Heart right ventricle (tissue), 16 donors: ENCODE measurements at places on chromosomes 13 and 19.

DNA sequence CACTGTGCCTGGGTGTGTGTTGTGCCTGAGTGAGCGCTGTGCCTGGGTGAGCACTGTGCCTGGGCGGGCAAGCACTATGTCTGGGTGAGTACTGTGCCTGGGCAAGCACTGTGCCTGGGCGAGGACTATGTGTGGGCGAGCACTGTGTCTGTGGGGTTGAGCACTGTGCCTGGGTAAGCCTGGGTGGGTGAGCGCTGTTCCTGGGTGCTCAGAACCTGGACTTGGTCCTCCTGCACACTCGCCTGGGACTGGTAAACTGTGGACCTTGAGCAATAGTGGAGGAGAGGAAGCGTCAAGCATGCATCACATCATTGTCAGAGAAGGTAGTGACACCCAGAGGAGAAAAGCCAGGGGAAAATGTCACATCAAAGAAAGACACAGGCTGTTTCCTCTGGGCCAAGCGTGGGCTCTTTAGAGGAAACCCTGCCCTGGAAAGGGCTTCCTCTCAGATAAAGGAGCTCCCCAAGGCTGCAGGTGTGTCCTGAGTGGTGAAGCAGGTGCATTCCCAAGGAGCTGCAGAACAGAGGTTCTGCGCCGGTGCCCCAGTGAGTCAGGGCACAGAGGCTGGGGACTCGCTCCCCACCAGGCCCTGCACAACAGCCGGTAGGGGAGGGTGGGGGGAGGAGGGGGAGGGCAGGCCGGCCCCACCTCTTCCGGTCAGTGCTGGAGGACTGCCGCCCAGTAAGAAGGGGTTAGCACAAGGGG is 141.2 kb downstream of the TEX29 start:
- no peaks in the 10 kb centered on the region for H3K36me3 ChIP-seq
- H3K27me3 ChIP-seq = peaks cover 46% of the 10 kb centered on the region
- H3K4me3 ChIP-seq = no peak overlapping the region
- H3K4me1 ChIP-seq = no peaks in the 10 kb centered on the region
- no peak for DNase-seq

- peaks cover 77% of the 10 kb centered on the region for H3K4me1 ChIP-seq
- DNase-seq = no peak
- no peaks in the 10 kb centered on the region for H3K36me3 ChIP-seq
- peak overlapping the region; percentile 29 for H3K27ac ChIP-seq
Observed at GRCh38 chr13:99218969-99219368, 18.3 kb downstream of the UBAC2 start.

GRCh38 chr13:23160638-23161480 is 19.9 kb upstream of the SGCG start:
- H3K4me1 ChIP-seq = no peaks in the 10 kb centered on the region
- H3K4me3 ChIP-seq = no peak overlapping the region
- H3K27me3 ChIP-seq = peaks cover 22% of the 10 kb centered on the region
- no peak overlapping the region for H3K27ac ChIP-seq
- DNase-seq = no peak

- DNase-seq = no peak
- H3K27ac ChIP-seq = no peak overlapping the region
- H3K27me3 ChIP-seq = no peaks in the 10 kb centered on the region
- H3K4me3 ChIP-seq = no peak overlapping the region
- no peaks in the 10 kb centered on the region for H3K36me3 ChIP-seq
Observed at GRCh38 chr13:43516401-43516833, 270.4 kb downstream of the ENOX1 start.

GRCh38 chr19:38569368-38569983 is 48.3 kb downstream of the MAP4K1 start:
- no peaks in the 10 kb centered on the region for H3K36me3 ChIP-seq
- no peak for DNase-seq
- H3K4me3 ChIP-seq = no peak overlapping the region

DNA sequence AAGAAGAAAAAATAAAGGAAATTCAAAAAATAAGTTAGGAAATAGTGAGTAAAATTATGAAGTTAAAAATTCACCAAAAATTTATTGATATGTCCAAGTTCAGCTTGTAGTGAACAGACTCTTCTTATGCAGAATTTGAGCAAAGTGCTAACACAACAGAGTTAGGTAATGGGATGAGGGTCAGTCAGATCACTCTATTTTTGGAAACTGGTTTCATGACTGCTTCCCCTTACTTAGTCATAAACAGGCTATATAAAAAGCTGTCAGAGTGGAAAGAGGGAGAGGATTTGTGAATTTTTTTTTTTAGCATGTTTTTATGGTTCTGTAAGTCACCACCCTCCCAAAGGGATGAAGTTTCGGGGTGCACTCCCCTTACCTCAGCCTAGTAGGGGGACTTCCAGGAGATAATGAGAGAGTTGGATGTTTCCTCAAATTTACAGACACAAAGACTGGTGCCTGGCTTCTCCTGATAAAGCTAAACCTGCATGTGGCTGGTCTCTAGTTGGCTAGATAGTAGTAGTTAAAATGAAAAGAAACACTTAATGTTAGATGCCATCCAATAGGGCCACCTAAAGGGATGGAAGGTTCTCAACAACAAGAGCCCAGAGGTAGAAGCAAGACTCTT is 4.5 kb downstream of the CPB2 start:
- H3K4me1 ChIP-seq = no peaks in the 10 kb centered on the region
- H3K4me3 ChIP-seq = no peak overlapping the region
- no peaks in the 10 kb centered on the region for H3K36me3 ChIP-seq

- peaks cover 24% of the 10 kb centered on the region for H3K27me3 ChIP-seq
- DNase-seq = no peak
- no peaks in the 10 kb centered on the region for H3K36me3 ChIP-seq
- no peak overlapping the region for H3K4me3 ChIP-seq
- H3K4me1 ChIP-seq = no peaks in the 10 kb centered on the region
- no peak overlapping the region for H3K27ac ChIP-seq
Observed at GRCh38 chr19:3268326-3268725, 43.9 kb downstream of the CELF5 start.

DNA sequence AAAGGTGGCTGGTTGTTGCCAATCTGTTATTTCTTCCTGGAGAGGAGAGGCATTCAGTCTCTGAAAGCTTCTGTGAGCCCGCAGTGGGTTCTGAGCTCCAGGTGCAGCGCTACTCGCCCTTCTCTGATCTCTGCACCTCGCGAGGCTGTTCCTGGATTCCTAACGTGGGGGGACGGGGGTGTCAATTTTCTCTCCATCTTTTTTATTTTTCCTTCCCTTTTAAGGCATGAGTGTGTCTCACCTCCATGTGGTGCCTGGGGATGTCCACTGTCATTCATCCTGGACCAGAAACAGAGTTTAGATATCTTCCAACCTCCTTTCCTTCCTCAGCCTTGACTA is 626 bp downstream of the ZNF233 start:
- peak overlapping the region; percentile 52 for H3K27ac ChIP-seq
- peak overlapping the region; percentile 49 for H3K4me3 ChIP-seq
- no peak for DNase-seq
- no peaks in the 10 kb centered on the region for H3K27me3 ChIP-seq
- no peaks in the 10 kb centered on the region for H3K36me3 ChIP-seq
